ENCODE measurements at places on chromosomes 2 and 18.

GRCh38 chr2:162075689-162076132, 1.7 kb upstream of the DPP4 start:
- DNase-seq = peak; percentile 84

- DNase-seq = no peak
These were observed 138.9 kb upstream of the HAAO start for GRCh38 chr2:42931146-42931817.

GRCh38 chr2:196719110-196719872, 79.8 kb downstream of the CCDC150 start:
- peak; percentile 81 for DNase-seq

DNA sequence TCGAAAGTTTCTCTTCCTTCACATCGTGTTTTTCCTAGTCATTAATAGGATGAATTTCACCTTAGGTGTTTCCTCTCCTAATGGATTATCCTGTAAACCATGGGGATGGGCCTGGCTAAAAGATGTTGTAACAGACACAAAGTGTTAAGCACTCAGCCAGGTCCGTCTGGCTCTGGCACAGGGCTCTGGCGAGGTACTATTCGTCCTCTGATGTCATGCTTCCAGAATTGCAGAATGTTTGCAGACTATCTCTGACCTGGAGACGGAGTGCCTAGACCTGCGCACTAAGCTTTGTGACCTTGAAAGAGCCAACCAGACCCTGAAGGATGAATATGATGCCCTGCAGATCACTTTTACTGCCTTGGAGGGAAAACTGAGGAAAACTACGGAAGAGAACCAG, 13.2 kb downstream of the ATG16L1 start:
- no peak for DNase-seq

- DNase-seq = no peak
These were observed 383.0 kb upstream of the DCC start for GRCh38 chr18:51957001-51957400.

GRCh38 chr2:149627111-149627801, 39.7 kb upstream of the MMADHC start:
- DNase-seq = no peak

GRCh38 chr2:45011121-45011520, 1.9 kb upstream of the SIX2 start:
- no peak for DNase-seq

DNA sequence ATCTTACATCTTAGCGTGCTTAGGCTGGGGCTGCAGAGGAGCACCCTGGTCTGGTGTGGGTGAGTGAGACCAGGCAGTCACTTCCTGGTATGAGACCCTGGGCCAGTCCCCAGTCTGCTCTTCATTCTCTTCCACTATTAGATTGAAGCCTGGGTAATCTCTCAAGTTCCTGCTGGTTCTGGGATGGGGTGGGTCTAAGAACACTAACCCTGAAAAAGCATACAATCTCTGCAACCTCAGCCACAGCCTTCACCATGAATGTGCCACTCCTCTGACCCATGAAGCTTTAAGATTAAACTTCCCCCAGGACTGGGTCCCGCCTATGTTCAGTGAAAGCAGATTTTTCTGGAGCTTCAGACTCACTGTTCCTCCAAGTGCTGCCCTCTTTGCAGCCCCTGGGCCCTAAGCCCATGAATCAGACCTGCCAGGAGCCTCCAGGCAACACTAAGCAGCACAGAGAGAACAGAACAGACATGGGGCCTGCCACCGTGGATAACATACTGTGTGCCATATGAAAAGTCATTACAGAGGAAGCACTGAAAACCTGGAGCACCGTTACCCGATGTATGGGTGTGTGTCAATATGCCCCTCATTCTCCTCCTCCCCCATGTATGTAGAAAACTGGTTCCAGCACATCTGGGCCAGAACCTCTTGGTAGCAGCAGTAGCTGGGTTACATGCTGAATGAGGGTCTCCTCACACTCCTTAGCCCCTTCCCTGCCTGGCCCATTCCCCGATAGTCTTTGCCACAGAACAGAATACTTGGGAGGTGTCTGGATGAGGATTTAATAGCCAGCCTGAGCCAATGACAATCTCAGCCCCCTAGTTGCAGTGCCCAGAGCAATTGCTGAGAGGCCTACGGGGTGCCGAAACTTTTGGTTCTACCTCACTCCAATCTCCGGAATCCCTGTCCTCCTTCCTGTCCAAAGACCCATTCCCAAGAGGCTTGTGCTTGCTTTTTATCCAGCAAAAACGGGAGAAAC, 2.7 kb upstream of the SIX2 start:
- no peak for DNase-seq

DNA sequence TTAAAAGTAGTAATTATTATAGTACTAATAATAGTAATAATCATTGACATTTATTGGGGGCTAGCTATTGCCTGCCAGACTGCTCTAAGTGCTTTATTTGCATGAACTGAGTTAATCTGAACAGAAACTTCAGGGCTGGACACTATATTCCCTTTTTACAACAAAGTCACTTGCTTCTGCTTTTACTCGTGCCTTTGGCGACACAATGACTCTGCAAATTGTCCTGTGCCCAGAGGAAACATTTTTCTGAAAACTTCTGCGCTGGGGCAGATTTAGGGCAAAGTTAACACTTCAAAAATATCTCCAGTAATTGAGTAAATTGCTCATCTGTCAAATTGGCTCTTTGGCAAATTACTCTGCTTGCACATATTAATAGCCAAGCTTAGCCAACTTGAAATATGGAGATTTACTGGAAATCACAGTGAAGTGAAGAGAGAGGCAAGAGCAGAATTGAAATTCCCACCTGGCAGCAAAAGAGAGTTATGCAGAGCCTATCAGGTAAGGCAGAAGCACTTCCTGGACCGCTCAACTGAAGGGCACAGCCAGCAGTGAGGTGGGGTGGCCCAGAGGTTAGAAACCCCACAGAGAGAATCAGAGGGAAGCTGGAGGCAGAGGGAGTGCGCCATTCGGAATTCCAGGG, 36.3 kb downstream of the BMP10 start:
- DNase-seq = no peak
